Left ventricle myocardium inferior (tissue), 1 donor: ENCODE measurements at places on chromosomes 3 and 15. TPM values are rescaled to one million over a fixed set of nuclear protein-coding genes. Genes with fewer than 3 reads are reported as not detected.

DNA sequence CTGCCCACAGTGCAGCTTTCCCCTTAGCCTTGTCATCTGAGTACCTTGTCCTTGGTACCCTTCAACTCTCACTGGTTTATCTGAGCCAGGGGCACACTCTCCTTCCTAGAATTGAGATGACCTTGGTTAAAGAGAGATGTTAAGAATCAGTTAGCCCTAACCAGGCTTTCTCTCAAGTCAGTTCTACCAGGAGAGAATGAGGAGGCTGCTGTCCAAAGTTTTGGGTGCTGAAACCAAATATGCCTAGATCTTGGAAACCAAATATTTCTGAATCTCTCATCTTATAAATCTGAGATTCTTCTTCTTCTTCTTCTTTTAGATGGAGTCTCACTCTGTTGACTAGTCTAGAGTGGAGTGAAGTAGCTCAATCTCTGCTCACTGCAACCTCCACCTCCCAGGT, 12.0 kb upstream of the CTXND1 start:
- H3K36me3 ChIP-seq: no peaks in the 10 kb centered on the region
- H3K4me3 ChIP-seq: no peak overlapping the region
- H3K4me1 ChIP-seq: no peaks in the 10 kb centered on the region
- no peak for DNase-seq
- peaks cover 72% of the 10 kb centered on the region for H3K27me3 ChIP-seq
- no peak overlapping the region for H3K27ac ChIP-seq

GRCh38 chr15:66043264-66043663, 174.0 kb downstream of the RAB11A start:
- peaks cover 17% of the 10 kb centered on the region for H3K4me1 ChIP-seq
- DNase-seq: no peak
- H3K4me3 ChIP-seq: no peak overlapping the region
- no peak overlapping the region for H3K27ac ChIP-seq
- no peaks in the 10 kb centered on the region for H3K36me3 ChIP-seq

DNA sequence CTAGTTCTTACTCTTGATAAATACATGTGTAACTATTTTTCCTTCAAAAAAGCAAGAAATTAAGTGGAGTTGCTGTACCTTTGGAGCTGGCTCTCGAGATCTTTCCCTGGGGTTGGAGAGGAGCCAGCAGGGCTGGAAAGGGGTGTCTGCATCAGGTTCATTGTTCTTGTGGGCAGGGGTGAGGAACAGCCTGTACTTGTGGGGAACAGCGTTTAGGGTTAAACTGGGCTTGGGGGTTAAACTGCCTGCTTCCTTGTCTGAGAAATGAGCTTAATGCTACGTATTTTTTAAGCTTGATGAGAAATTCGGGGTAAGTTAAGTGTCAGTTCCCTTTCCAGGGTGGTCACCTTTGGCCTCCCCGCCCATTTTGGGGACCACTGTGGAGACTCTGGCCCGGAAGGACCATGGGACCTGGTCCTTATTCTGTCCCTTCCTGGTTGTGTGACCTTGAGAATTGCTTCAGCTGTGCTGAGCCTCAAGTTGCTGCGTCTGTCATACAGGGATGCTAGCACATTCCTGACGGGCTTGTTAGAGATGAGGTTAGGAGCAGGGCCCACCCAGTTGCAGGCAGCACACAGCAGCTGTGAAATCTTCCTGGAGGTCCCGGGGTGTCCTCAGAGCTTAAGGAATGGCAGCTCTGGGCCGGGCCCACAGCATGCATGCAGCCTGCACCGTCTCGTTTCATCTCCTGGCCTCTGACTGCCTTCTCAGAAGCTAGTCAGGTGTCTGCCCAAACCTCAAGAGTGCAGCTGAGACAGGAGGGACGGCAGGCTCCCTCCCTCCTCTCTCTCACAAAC, 11.6 kb downstream of the H1-8 start:
- H3K4me1 ChIP-seq: peaks cover 76% of the 10 kb centered on the region
- no peak for DNase-seq
- H3K36me3 ChIP-seq: peaks cover 33% of the 10 kb centered on the region

- no peak overlapping the region for H3K4me3 ChIP-seq
- H3K27me3 ChIP-seq: no peaks in the 10 kb centered on the region
- no peaks in the 10 kb centered on the region for H3K4me1 ChIP-seq
- no peak for DNase-seq
- no peak overlapping the region for H3K27ac ChIP-seq
Measured at GRCh38 chr3:29057326-29057725, 223.5 kb upstream of the RBMS3 start.

GRCh38 chr15:70250208-70251201, 152.8 kb upstream of the TLE3 start:
- no peak for DNase-seq
- H3K36me3 ChIP-seq: no peaks in the 10 kb centered on the region
- no peak overlapping the region for H3K27ac ChIP-seq

DNA sequence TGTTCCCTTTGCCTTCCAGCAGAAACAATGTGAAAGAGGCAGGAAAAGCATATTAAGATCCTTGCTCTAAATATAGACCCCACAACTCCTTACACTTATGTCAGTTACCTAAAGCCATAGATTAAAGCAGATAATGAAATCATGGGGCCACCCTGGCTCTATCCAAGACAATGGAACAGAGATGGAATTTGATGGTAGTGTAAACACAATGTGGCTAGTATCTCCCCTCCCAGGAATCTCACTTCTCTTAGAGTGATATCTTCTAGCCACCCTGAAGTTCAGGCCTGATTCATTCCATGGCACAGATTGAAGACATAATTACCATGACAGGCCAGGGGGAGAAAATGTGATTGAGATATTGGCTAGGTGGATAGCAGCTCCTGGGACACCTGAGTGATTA, 32.6 kb downstream of the GALNT15 start:
- no peaks in the 10 kb centered on the region for H3K27me3 ChIP-seq
- H3K4me1 ChIP-seq: no peaks in the 10 kb centered on the region
- H3K27ac ChIP-seq: no peak overlapping the region
- DNase-seq: no peak
- H3K36me3 ChIP-seq: no peaks in the 10 kb centered on the region

DNA sequence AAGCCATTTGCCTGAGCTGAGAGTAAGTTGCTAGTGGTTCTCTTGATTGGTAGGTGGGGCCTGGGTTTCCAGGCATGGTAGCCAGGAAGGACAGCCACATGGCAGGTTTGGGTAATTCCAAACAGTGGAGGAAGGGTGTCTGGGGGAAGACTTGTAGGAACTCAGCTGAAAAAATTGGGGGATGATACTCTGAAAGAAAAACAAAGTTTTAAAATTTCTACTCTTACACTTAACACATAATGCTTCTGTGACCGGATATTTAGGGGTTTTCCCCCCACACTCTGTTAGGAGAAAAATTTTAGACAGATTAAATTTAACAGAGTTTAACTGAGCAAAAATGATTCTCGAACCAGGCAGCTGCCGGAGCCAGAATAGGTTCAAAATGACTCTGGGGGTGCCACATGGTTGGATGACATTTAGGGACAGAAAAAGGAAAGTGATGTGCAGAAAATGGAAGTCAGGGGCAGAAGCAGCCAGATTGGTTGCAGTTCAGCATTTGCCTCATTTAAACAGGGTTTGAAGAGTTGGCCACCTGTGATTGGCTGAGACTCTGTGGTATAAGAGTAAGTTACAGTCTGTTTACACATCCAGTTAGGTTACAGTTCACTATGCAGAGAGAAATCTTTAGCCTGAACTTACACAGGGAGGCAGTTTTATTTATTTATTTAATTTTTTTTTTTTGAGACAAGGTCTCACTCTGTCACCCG, 8.1 kb downstream of the B2M start:
- no peak for DNase-seq
- H3K4me1 ChIP-seq: peaks cover 46% of the 10 kb centered on the region

DNA sequence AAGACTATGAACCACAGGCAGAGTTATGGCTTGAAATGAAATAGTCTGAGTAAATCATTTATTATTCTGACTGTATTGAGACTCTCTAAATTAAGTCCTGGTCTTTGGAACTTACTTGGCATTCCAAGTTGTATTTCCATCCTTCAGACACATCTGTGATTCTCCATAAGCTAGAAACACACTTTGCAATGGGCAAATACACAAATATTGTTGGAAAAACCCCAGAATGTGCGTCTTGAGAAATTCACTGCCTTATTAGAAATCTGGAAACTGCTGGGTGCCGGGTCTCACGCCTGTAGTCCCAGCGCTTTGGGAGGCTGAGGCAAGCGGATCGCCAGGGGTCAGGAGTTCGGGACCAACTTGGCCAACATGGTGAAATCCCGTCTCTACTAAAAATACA, 87.8 kb downstream of the WWTR1 start:
- peaks cover 75% of the 10 kb centered on the region for H3K4me1 ChIP-seq
- H3K27ac ChIP-seq: no peak overlapping the region
- H3K36me3 ChIP-seq: peaks cover 16% of the 10 kb centered on the region
- H3K27me3 ChIP-seq: no peaks in the 10 kb centered on the region
- DNase-seq: no peak
- no peak overlapping the region for H3K4me3 ChIP-seq

DNA sequence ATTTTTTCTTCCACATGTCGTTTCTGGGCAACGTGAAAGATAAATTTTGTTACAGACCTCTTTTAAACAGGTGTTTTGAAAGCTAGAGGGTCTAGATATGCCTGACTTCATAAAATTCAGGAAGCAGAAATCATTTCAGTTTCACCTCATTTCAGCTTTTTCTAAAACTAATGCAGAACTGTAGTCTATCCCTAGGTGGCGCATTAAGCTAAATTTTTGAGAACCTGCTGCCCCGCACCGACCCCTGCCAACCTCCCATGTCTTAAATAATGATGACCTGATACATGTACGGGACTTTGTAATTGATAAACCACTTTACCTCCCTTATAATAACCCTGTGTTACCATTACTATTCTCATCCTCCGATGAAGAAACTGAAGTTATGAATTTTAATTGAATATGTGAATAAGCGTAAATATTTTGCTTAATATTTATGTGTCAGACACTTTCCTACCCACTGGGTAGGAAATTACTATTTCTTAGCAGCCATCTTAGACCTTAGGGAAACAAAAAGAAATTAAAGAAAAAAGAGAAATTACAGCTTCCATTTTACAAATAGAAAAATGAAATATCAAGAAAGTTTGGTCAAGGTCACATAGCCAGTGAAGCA, 78.7 kb upstream of the GCNT3 start:
- H3K27ac ChIP-seq: no peak overlapping the region
- DNase-seq: no peak
- H3K4me1 ChIP-seq: no peaks in the 10 kb centered on the region

DNA sequence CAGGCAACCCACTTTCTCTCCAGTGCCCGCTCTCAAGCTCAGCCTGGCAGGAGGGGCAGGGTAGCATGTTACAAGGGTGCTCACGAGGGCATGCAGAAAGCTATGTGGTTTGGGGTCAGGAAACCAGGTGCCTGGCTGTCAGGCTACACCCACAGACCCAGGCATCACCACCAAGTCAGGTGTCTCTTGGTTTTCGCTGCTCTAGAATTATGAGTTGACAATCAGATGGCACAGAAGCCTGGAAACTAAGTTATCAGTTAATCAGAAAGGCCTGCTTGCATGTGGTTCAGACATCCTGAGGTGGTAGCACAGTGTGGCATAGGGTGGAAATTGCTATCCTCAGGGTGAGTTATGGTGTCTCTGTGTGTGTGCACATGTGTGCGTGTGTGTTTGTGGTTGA, 16.2 kb upstream of the CCR9 start:
- H3K36me3 ChIP-seq: no peaks in the 10 kb centered on the region
- no peak overlapping the region for H3K4me3 ChIP-seq
- H3K27ac ChIP-seq: no peak overlapping the region
- DNase-seq: no peak
- no peaks in the 10 kb centered on the region for H3K27me3 ChIP-seq

GRCh38 chr3:111904376-111905241, 45.5 kb downstream of the PHLDB2 start:
- H3K27ac ChIP-seq: peak overlapping the region; percentile 61
- H3K27me3 ChIP-seq: no peaks in the 10 kb centered on the region
- peaks cover 90% of the 10 kb centered on the region for H3K4me1 ChIP-seq
- DNase-seq: no peak
- peaks cover 11% of the 10 kb centered on the region for H3K36me3 ChIP-seq

- no peaks in the 10 kb centered on the region for H3K36me3 ChIP-seq
- H3K27me3 ChIP-seq: peaks cover 6% of the 10 kb centered on the region
- DNase-seq: no peak
- H3K4me1 ChIP-seq: no peaks in the 10 kb centered on the region
- H3K4me3 ChIP-seq: no peak overlapping the region
Measured at GRCh38 chr3:67048067-67048714, 50.1 kb downstream of the KBTBD8 start.

DNA sequence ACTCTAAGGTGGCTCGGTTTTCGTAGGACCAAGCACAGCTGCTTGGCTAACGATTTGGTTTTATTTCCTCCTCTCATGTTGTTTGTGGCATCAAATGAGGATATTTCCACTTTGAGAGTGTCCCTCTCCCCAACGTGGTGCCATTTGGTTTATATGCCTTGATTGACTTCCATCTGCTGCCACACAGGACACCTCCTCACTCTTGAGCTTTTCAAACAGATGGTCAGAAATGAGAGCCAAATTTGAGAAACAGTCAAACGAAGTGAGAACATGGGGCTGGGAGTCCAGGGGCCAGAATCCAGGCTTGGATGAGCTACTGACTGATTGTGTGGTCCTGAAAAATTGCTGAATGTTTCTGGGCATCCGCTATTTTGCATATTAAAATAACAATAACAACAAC, 43.5 kb downstream of the CEMIP start:
- no peak for DNase-seq
- no peaks in the 10 kb centered on the region for H3K27me3 ChIP-seq
- no peaks in the 10 kb centered on the region for H3K36me3 ChIP-seq

DNA sequence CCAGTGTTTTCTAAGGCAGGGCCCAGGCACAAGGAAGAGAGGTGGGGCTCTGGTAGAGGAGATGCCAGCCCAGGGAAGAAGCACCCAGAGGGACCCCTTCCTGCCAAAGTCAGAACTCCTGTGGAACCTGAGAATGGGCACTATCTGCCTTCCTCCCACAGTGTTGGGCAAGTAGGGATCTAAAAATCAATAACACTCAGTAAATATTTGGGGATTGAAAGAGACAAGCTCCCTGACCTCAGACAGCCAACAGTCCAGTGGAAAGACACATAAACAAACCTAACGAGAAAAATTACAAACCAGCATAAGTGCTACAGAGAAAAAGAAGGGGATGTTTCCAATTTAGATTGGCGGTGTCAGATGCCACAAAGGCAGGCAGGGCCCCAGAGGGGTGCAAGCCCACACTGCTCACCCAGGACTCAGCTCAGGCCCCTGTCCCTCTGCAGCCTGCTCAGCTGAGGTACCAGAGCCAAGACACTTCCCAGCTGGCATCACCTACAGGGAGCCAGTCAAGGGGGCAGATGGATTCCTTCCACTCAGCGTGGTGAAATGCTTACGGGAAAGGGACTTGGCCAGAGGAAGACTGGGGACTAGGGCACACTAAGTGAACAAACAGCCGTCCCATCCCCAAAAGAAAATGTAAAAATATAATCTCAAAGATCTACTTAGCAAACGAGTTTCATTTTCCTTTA, 15.9 kb downstream of the ADCY5 start:
- H3K4me3 ChIP-seq: no peak overlapping the region
- H3K4me1 ChIP-seq: peaks cover 90% of the 10 kb centered on the region
- H3K27ac ChIP-seq: peak overlapping the region; percentile 89
- no peak for DNase-seq

Gene GHRL
- 0.25 TPM for total RNA-seq

Gene TMEM212
- not detected for total RNA-seq

Gene CLDN18
- not detected for total RNA-seq

Gene HYAL1
- total RNA-seq: 52.2 TPM

Gene RARB
- total RNA-seq: 15.6 TPM
